ENCODE measurements at places on chromosomes 11 and 22. TPM values are rescaled to one million over a fixed set of nuclear protein-coding genes. Genes with fewer than 3 reads are reported as not detected.

The TSSC4 gene
- total RNA-seq = 33.8 TPM

The PLEKHB1 gene
- total RNA-seq = 13.2 TPM

The PNPLA3 gene
- total RNA-seq = 0.50 TPM

The CALCA gene
- total RNA-seq = not detected

The RASL10A gene
- 0.62 TPM for total RNA-seq

The SNRPD3 gene
- total RNA-seq = 131 TPM

The SLCO2B1 gene
- not detected for total RNA-seq

The SCGB2A2 gene
- not detected for total RNA-seq

The HTR3B gene
- not detected for total RNA-seq

The OR51B5 gene
- not detected for total RNA-seq

The NLRP14 gene
- not detected for total RNA-seq

All from activated CD4-positive, alpha-beta memory T cell treated with anti-CD3 and anti-CD28 coated beads for 36 hours (primary cell).